ENCODE measurements at places on chromosomes 4 and X.

- no peak for DNase-seq
Measured at GRCh38 chrX:117407449-117408150, 709.0 kb downstream of the KLHL13 start.

- no peak for DNase-seq
Measured at GRCh38 chr4:156764145-156764544, 207.5 kb downstream of the PDGFC start.

- no peak for DNase-seq
Measured at GRCh38 chr4:10803713-10804343, 119.3 kb upstream of the CLNK start.

- no peak for DNase-seq
Measured at GRCh38 chrX:118943102-118943501, 31.3 kb upstream of the LONRF3 start.

- DNase-seq: no peak
Measured at GRCh38 chr4:116328261-116328860, 757.0 kb downstream of the TRAM1L1 start.

DNA sequence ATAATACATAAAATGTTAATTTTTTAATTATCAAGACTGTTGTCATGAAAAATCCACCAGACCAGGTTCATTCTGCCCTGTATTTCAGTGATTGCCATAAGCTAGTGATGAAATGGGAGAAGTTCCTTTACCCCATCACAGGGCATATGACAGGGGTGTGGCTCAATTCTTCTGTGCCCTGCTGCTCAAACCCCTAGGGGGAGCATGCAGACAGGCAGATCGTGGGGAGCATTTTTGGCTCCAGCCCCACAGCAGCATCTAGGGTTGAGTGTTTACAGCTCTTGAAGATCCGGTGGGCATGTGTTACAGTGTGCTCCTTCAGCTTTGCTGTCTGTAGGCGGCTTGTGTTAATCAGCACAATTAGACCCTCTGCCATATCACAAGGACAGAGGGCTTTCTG, 700.7 kb downstream of the PCDH18 start:
- no peak for DNase-seq

DNA sequence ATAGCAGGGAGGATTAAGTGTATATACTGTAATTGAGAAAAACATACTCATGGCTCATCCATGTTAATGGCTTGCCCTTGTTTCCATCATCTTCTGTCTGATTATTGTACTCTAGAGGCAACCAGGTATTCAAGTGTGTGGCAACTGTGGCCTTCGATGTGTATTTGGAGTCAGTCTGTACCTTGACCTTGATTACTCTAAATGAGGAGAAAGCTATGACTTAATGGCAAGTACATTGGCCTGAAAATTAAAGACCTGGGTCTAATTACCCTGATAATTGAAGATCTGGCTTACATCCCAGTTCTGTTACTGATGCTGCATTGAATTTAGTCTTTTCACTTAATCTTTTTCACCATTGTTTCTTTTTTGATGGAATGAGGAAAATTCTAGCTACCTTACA, 409.2 kb downstream of the CCSER1 start:
- no peak for DNase-seq

DNA sequence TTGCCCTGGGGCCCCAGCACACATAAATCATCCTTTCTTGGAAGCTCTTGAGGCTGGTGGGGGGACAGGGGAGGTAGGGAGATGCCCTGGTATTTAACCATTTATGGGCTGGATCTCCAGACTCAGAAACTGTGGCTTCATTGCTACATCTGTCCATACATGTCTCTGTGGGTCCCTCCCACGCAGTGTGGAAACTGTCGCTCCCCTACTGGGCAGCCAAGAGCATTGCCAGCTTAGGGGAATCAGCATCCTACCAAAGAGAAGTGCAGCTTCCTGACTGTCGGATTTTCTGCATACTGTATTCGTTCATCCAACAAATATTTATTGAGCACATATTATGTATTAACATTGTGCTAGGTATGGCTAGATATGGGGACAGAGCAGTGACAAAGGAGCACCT, 3.7 kb downstream of the GRIPAP1 start:
- no peak for DNase-seq

DNA sequence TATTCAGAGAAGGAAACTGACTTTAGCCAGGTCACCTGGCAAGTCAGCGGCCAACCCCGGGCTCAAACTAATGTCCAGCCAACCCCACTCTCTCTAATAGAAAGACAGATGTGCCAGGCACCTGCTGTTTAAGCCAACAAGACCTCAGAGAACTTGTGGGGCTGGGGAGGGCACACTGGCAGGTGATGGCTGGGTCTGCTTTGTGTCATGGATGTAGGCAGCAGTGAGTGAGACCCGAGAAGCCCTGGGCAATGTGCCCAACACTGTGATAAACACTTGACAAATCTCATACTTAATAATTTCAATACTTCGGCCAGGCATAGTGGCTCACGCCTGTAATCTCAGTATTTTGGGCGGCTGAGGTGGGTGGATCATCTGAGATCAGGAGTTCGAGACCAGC, 9.0 kb upstream of the CD99L2 start:
- DNase-seq: no peak

GRCh38 chr4:4316150-4316495, 26.1 kb downstream of the ZBTB49 start:
- DNase-seq: no peak

GRCh38 chr4:52822583-52822971, 39.5 kb upstream of the RASL11B start:
- no peak for DNase-seq

DNA sequence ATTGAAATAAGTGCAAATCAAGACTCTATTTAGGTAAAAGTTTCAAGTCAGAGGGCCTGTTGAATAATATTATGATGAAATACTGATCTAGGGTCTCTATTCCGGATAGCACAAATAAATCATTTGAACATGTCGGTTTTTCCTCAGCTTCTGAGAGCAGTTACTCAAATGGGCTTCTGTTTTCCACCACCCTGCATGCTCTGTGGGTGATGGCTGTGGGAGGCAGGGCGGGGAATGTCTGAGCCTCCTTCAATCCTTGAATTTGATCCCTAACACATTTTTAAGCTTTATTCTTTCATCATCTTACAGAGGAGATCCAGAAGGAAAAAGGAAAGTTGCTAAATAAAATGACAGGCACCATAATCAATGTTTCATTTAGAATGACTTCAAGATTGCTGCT, 8.5 kb downstream of the UNC5C start:
- no peak for DNase-seq

GRCh38 chr4:98565681-98566301, 92.6 kb downstream of the TSPAN5 start:
- no peak for DNase-seq

DNA sequence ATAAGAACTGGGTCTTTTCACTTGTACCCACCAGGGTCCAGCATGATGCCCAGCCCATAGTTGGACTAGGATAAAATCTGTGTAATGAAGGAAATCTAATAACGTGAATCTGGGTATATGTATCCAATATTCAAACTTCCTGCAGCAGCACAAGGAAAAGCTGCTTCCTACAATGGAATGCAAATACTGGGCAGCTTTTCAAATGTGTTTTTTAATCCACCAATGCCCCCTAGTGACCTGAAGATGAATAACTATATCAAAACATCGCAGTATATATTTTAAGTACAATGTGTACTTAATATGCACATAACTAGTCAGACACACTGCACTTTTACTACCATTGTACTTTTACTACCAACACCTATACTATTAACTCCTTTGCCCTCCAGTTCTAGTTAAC, 5.3 kb downstream of the APOO start:
- no peak for DNase-seq

- DNase-seq: no peak
Measured at GRCh38 chr4:48791313-48791712, 11.2 kb upstream of the FRYL start.

GRCh38 chr4:166091146-166091545, 218.1 kb downstream of the TLL1 start:
- DNase-seq: no peak

DNA sequence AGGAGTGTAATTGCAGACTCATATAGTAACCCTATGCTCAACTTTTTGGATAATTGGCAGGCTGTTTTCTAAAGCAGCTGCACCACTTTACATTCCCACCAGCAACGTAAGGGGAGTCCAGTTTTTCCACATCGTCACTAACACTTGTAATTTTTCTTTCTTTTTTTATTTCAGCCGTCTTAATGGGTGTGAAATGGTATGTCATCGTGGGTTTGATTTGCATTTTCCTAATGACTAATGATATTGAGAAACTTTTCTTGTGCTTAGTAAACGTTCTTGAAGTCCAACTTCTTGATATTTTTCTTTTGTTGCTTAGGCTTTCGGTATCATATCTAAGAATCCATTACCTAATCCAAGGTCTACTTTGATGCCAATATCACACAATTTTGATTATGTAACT, 95.3 kb upstream of the IL1RAPL1 start:
- no peak for DNase-seq

- DNase-seq: no peak
Measured at GRCh38 chr4:139728840-139729239, 63.2 kb downstream of the MGST2 start.

DNA sequence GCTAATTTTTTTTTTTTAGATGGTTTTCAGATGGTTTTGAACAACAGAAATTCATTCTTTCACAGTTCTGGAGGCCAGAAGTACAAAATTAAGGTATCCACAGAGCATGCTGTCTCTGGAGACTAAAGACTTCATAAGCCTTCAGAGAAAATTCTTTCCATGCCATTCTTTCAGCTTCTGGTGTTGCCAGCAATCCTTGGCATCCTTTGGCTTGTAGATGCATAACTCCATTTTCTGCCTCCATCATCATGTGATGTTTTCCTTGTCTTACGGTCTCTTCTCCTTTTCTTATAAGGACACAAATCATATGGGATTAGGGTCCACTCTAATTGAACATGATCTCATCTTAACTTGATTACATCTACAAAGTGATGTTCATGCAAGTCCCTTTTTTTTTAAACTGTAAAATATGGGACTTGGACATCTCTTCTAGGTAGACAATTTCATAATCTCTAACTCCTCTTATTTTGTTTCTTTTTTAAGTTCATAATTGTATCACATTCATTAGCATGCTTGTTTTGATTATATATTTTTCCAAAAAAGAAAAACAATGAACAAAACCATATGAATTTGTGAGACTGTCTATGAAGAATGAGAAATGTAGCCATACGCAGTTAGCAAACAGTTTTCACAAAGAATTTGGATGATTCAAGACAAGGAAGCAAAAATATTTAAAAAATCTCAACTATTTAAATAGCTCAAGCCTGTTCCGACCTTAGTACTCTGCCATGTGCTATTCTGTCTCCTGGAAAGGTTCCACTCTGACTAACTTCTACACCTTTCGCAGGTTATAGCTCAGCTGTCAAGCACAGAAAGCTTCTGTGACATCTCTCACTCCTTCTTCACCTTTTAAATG, 53.1 kb upstream of the GIMD1 start:
- no peak for DNase-seq

DNA sequence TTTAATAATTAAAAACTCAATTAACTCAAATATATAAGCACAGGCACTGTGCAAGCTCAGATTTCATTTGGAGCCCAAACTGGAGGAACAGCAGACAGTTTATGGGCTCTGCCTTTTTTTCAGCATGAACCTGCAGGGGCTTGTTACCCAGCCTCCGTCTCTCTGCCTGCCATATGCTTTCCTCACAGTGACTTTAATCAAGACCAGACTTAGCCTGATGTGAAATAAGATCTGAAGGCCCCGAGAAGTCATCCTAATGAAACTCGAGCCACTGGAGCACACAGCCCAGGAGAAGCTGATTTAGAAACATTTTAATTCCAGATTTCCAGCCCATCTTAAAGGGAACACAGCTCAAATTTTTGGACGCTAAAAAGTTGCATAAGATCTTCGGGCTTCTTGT, 55.6 kb downstream of the SPATA18 start:
- DNase-seq: no peak

DNA sequence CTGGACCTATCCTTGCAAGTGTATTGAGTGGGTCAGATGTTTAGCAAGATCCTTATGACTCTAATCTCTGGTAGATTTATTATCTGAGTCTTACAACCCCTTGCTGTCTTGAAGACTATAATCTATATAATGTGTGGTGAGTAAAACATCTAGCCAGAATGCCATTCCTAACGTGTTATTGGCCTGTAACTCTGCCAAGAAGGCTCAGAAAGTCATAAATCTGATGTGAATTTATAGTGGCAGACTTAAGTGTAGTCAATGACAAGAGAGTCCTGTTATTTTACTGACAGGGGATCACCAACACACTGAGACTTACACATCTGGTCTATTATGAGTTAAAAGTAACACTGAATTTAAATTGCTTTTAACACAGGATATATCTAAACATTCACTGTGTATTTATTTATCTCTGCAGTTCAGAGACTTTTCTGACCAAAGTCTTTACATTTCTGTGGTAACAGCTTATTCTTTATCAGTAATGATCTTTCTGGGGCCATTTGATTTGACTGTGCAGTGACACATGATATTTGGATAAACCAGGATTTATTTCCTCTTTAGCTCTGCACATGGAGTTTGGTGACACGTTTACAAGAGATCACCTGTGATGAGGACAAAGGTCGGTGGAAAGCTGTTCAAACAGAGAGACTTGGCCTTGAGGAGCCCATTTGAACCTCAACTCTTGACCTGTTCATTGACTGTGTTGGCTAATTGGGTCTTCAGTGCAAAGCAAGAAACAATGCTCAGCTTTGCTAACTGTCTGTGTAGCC, 415.8 kb downstream of the STIM2 start:
- no peak for DNase-seq

DNA sequence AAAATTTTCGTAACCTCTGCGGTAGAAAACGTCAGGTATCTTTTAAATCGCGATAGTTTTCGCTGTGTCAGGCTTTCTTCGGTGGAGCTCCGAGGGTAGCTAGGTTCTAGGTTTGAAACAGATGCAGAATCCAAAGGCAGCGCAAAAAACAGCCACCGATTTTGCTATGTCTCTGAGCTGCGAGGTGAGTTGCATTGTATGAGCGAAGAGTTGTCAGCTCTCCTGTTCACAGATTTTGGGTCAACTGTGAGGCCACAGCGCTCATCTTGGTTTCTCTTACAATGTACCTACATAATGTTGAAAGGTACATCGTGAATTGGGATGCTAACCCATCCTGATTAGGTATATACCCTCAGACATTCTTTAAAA, 486 bp downstream of the CLCN3 start:
- peak; percentile 43 for DNase-seq

GRCh38 chrX:36528661-36529060, 479.5 kb upstream of the FAM47C start:
- DNase-seq: no peak

DNA sequence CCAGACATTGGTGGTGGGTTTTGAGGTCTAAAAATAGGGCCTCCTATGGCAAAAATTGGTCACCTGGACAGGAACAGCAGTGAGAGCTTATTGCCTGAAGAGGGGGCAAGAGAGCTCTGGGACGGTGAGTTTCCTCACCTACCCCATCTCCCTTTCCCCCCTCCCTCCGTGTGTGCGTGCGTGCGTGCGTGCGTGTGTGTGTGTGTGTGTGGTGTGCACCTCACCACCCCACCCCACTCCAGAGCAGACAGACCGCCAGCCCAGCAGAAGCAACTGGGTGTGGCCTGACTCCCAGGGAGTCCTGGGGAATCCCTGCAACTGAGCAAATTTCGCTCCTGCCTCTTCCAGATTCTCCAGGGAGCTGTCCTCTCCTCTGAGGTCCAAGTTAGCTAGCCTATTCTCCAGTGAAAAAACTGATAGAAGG, 44.7 kb downstream of the PRPS1 start:
- DNase-seq: peak; percentile 73

All from stimulated activated CD8-positive, alpha-beta memory T cell treated with anti-CD3 and anti-CD28 coated beads, Interleukin-4, amount 100 ng/mL, for 48 hours (primary cell).